Fibroblast of the aortic adventitia (primary cell): ENCODE measurements at places on chromosomes 13 and 19. TPM values are rescaled to one million over a fixed set of nuclear protein-coding genes. Genes with fewer than 3 reads are reported as not detected.

FPR3 gene
- total RNA-seq = not detected in 2 replicates

TNFSF13B gene
- total RNA-seq = 5.6 and 60.8 TPM in 2 replicates

EGLN2 gene
- 60.6 and 64.2 TPM in 2 replicates for total RNA-seq

PODNL1 gene
- 0.90 and 1.6 TPM in 2 replicates for total RNA-seq

IL11 gene
- total RNA-seq = 1.6 and 2.2 TPM in 2 replicates

CGB5 gene
- total RNA-seq = not detected in 2 replicates

MIR17HG gene
- 4.7 and 8.8 TPM in 2 replicates for total RNA-seq

RFPL4AL1 gene
- total RNA-seq = not detected in 2 replicates

KIR3DL2 gene
- not detected in 2 replicates for total RNA-seq

EPS8L1 gene
- 0.63 and 1.5 TPM in 2 replicates for total RNA-seq

ZSCAN4 gene
- total RNA-seq = not detected in 2 replicates

PNMA8B gene
- total RNA-seq = 1.6 and 6.3 TPM in 2 replicates

EFNA2 gene
- not detected in 2 replicates for total RNA-seq

LENG8 gene
- 21.7 and 41.7 TPM in 2 replicates for total RNA-seq

FGF22 gene
- 0.27 TPM in 1 of 2 replicates, not detected in the other for total RNA-seq

UBL5 gene
- total RNA-seq = 83.8 and 272 TPM in 2 replicates

CYP2A7 gene
- total RNA-seq = not detected in 2 replicates

ZNF569 gene
- 7.3 and 8.4 TPM in 2 replicates for total RNA-seq

USF2 gene
- 51.6 and 72.9 TPM in 2 replicates for total RNA-seq

ZNF878 gene
- not detected in 2 replicates for total RNA-seq

CILP2 gene
- 0.18 and 2.5 TPM in 2 replicates for total RNA-seq
